Adrenal gland (tissue), 19 donors: ENCODE measurements at places on chromosomes 3 and 15.

- no peaks in the 10 kb centered on the region for H3K36me3 ChIP-seq
- no peak overlapping the region for H3K4me3 ChIP-seq
- peaks cover 11% of the 10 kb centered on the region for H3K4me1 ChIP-seq
These were observed 683 bp upstream of the CACNA2D3 start for GRCh38 chr3:54121414-54122323.

- H3K36me3 ChIP-seq = no peaks in the 10 kb centered on the region
- H3K4me3 ChIP-seq = no peak overlapping the region
- no peaks in the 10 kb centered on the region for H3K27me3 ChIP-seq
- no peak overlapping the region for H3K27ac ChIP-seq
- no peaks in the 10 kb centered on the region for H3K4me1 ChIP-seq
These were observed 52.7 kb upstream of the OXTR start for GRCh38 chr3:8822141-8822540.

- H3K27me3 ChIP-seq = no peaks in the 10 kb centered on the region
- H3K4me3 ChIP-seq = no peak overlapping the region
- H3K36me3 ChIP-seq = no peaks in the 10 kb centered on the region
- H3K4me1 ChIP-seq = no peaks in the 10 kb centered on the region
- H3K27ac ChIP-seq = no peak overlapping the region
These were observed 6.6 kb downstream of the PLSCR5 start for GRCh38 chr3:146598535-146598934.

GRCh38 chr15:75723847-75724660, 11.4 kb upstream of the CSPG4 start:
- H3K4me3 ChIP-seq = no peak overlapping the region
- no peaks in the 10 kb centered on the region for H3K27me3 ChIP-seq
- no peaks in the 10 kb centered on the region for H3K4me1 ChIP-seq
- no peak overlapping the region for H3K27ac ChIP-seq

- H3K27me3 ChIP-seq = no peaks in the 10 kb centered on the region
- no peaks in the 10 kb centered on the region for H3K4me1 ChIP-seq
- H3K27ac ChIP-seq = no peak overlapping the region
- peak; percentile 69 for DNase-seq
These were observed 28.1 kb upstream of the INSYN1 start for GRCh38 chr15:73781038-73781925.

GRCh38 chr3:171206283-171206682, 179.8 kb upstream of the SLC2A2 start:
- no peak overlapping the region for H3K4me3 ChIP-seq
- H3K27ac ChIP-seq = no peak overlapping the region
- H3K27me3 ChIP-seq = no peaks in the 10 kb centered on the region
- no peaks in the 10 kb centered on the region for H3K36me3 ChIP-seq
- no peak for DNase-seq
- no peaks in the 10 kb centered on the region for H3K4me1 ChIP-seq

- H3K36me3 ChIP-seq = no peaks in the 10 kb centered on the region
- no peak for DNase-seq
- no peaks in the 10 kb centered on the region for H3K4me1 ChIP-seq
- no peaks in the 10 kb centered on the region for H3K27me3 ChIP-seq
- H3K4me3 ChIP-seq = no peak overlapping the region
These were observed 40.5 kb downstream of the MYLK start for GRCh38 chr3:123843668-123844067.

DNA sequence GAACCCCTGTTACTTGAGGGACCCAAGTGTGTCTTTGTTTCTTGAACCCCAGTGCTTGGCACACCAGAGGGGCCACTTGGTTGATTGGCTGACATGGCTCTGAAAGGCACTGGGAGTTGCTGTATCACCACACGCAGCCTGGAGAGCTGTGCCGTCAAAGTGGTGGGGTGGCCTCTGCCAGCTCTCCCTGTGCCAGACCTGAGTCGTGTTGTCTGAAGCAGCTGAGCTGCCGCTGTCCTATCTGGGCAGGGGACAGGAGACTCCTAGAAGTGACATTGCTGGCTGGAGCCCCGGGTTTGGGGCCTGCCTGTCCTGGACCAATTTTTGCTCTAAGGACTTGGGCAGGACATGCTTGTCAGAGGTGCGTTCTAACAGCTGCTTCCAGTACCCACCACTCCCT, 5.5 kb upstream of the SNX22 start:
- H3K36me3 ChIP-seq = no peaks in the 10 kb centered on the region
- no peak overlapping the region for H3K4me3 ChIP-seq
- no peak overlapping the region for H3K27ac ChIP-seq

DNA sequence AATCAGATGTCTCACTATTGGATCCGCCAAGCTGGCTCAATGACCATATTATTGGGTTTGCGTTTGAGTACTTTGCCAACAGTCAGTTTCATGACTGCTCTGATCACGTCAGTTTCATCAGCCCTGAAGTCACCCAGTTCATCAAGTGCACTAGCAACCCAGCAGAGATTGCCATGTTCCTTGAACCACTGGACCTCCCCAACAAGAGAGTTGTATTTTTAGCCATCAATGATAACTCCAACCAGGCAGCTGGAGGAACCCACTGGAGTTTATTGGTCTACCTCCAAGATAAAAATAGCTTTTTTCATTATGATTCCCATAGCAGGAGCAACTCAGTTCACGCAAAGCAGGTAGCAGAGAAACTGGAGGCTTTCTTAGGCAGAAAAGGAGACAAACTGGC, 21.5 kb downstream of the SENP8 start:
- no peaks in the 10 kb centered on the region for H3K27me3 ChIP-seq
- H3K4me1 ChIP-seq = no peaks in the 10 kb centered on the region
- no peak overlapping the region for H3K4me3 ChIP-seq
- no peak for DNase-seq

DNA sequence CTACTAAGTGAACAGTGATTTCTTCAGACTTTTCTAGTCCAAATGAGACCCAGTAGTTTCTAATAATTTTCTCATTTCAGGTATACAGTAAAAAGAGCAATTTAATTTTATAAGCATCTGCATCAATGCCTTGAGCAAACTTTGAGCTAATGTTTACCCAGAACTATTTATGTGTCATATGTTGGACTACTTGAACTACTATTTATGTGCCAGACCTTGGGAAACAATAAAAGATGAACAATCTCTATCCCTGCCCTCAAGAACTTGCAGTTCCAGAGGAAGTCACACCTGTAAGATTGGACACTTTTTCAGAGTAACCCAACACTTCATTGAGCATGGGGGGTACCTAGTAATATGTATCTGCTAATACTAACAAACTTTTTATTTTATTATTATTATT, 2.3 kb upstream of the UBE3A start:
- H3K36me3 ChIP-seq = no peaks in the 10 kb centered on the region
- H3K4me1 ChIP-seq = peaks cover 15% of the 10 kb centered on the region
- H3K4me3 ChIP-seq = no peak overlapping the region
- no peaks in the 10 kb centered on the region for H3K27me3 ChIP-seq
- no peak for DNase-seq

DNA sequence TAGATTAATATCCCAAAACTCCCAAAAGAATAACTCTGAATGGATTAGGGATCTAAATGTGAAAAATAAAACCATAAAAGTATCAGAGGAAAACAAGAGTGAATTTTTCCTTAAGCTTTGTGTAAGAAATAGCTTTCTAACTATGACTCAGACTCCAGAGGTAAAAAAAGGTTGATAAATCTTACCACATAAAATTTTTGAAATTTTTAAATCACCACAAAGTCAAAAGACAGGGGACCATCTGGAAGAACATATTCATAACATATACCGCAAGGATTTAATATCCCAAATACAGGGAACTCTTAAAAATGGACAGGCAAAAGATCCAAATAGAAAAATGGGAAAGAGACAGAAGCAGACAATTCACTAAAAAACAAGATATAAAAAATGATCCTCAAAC, 145.0 kb downstream of the ARNT2 start:
- no peak overlapping the region for H3K27ac ChIP-seq
- H3K4me3 ChIP-seq = no peak overlapping the region
- no peaks in the 10 kb centered on the region for H3K36me3 ChIP-seq
- no peaks in the 10 kb centered on the region for H3K27me3 ChIP-seq
- no peak for DNase-seq

DNA sequence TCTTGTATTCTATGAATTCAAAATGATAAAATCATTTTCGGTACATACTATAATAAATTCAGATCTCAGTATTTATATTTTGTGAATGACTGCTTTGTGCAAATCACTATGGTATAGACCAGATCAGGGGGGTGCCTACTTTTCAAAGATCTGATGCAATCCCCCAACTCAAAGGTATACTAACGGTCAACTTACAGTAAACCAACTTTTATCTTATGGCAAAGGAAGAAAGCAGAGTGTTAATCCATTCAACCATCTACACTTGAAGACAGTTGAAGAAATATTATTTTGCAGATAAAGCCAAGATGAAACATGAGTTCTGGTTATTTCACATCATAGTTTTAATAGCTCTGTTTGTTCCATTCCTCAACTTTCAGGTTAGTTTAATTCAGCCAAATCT, 197.1 kb downstream of the MEX3B start:
- no peak for DNase-seq
- H3K27ac ChIP-seq = no peak overlapping the region
- no peaks in the 10 kb centered on the region for H3K36me3 ChIP-seq
- H3K4me3 ChIP-seq = no peak overlapping the region
- no peaks in the 10 kb centered on the region for H3K27me3 ChIP-seq
- no peaks in the 10 kb centered on the region for H3K4me1 ChIP-seq

- no peak for DNase-seq
- H3K27ac ChIP-seq = peak overlapping the region; percentile 55
- peaks cover 4% of the 10 kb centered on the region for H3K4me1 ChIP-seq
- H3K4me3 ChIP-seq = no peak overlapping the region
- no peaks in the 10 kb centered on the region for H3K27me3 ChIP-seq
These were observed 58.0 kb downstream of the MCF2L2 start for GRCh38 chr3:183370391-183370790.

DNA sequence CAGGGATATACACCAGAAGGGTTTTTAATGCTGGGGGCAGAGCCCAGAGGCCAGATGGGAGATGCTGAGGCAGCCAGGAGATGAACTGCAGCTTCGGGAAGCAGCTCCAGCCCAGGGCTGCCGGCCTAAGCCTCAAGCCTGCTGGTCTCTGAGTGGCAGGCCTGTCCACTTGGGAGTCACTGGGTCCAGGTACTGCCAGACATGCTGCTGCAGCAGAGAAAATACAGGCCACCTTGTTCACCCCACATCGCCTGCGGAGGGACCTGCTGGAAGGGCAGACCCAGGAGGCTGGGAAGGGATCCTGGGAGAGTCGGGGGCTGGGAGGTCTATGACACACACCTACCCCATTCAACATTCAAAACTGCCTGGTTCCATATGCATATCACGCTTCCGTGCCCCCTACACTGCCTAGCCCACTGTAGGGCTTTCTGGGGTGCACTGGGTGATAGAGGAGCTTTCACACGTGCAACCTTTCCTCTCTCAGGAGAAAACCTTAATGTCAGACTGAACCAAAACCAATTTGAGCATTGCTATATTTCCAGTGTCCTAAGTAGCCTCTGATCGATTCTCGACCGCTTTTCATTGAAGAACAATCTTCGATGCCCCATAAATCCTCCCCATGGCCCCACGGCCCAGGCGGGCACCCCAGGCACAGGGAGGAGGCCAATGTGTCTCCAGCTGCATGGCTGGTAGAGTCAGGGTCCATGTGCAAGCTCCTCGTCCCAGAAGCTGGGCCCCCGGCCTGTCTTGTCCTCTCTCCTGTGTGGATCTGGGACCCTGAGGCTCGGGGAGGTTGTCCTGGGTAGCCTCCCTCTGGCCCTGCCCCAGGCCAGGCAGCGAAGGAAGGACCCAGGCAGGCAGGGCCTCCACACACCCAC, 147.4 kb downstream of the ATP10A start:
- no peaks in the 10 kb centered on the region for H3K36me3 ChIP-seq
- DNase-seq = no peak
- H3K4me3 ChIP-seq = no peak overlapping the region
- H3K27me3 ChIP-seq = no peaks in the 10 kb centered on the region
- H3K27ac ChIP-seq = no peak overlapping the region
- no peaks in the 10 kb centered on the region for H3K4me1 ChIP-seq

DNA sequence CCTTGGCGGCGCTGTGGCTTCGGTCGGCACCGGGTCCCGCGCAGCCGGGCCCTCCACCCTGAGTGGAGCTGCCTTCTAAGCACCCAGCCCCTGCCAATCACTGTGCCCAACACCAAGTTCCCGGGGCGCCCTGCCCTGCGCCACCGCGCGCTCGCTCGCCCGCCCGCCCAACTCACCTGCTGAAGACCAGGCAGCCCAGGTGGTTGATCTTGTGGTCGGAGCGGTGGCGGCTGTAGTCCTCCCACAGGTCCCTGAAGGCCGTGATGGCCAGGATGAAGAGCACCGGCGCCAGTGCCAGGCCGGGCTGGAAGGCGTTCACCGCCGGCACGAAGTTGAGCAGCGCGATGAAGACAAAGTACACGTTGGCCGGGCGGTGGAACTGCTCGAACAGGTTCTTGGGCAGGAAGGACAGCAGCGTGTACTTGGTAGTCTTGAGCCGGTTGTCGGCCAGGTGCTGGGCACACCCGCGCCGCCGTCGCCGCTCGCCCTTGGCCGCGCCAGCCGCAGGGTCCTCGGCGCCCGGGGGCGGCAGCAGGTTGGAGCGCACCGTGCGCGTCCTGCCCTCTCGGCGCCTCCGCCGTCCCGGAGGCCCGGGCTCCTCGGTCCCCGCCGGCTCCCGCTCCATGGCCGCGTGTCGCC, 536 bp downstream of the ATP10A start:
- peak overlapping the region; percentile 15 for H3K4me3 ChIP-seq
- H3K36me3 ChIP-seq = no peaks in the 10 kb centered on the region
- H3K4me1 ChIP-seq = no peaks in the 10 kb centered on the region

- no peak for DNase-seq
- no peaks in the 10 kb centered on the region for H3K4me1 ChIP-seq
- no peak overlapping the region for H3K4me3 ChIP-seq
- no peaks in the 10 kb centered on the region for H3K36me3 ChIP-seq
- H3K27ac ChIP-seq = no peak overlapping the region
These were observed 176.0 kb downstream of the KCNMB2 start for GRCh38 chr3:178712247-178712646.

DNA sequence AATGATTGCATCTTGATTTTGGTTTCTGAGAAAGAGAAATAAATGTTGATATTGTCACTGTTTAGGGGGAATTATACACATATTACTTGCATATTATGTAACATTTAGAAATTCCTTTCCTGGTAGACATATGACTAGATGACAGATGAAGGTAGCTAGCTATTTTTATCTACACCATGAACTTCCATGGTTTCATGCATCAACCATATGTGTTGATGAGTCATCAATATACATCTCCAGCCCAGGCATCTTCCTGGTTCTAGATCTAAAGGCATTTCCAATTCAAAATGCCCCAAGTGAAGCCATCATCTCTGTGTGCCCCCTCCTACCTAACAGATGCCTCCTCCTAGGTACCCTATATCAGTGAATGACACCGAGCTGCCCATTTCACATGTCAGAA, 9.5 kb upstream of the ADAMTSL3 start:
- DNase-seq = no peak
- H3K36me3 ChIP-seq = no peaks in the 10 kb centered on the region
- H3K4me3 ChIP-seq = no peak overlapping the region
- H3K27ac ChIP-seq = no peak overlapping the region
- H3K4me1 ChIP-seq = no peaks in the 10 kb centered on the region

GRCh38 chr3:65924762-65925161, 114.0 kb downstream of the MAGI1 start:
- DNase-seq = no peak
- H3K27ac ChIP-seq = no peak overlapping the region
- H3K36me3 ChIP-seq = no peaks in the 10 kb centered on the region
- no peak overlapping the region for H3K4me3 ChIP-seq
- peaks cover 8% of the 10 kb centered on the region for H3K4me1 ChIP-seq
